HT-29 (cell line): ENCODE measurements at places on chromosomes 13 and 19.

DNA sequence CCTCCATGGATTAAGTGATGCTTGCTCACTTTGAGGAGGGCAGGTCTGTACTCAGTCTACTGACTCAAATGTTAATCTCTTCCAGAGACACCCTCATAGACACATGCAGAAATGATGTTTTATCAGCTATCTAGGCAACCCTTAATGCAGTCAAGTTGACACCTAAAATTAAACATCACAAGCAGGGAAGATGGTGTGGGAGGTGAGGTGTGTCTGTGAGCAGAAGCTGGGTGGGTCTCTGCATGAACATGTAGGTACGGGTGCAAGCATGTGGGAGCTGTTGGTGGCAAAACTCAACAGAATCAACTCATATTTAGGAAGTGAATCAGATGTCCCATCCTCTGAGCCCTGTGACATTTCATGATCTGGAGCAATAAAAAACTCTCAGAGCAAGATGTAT is 249.2 kb upstream of the SGCG start:
- DNase-seq: no peak

GRCh38 chr13:44592216-44592847 is 16.2 kb upstream of the TSC22D1 start:
- no peak for DNase-seq

- DNase-seq: no peak
Measured at GRCh38 chr19:41425174-41426115, 1.7 kb downstream of the B3GNT8 start.

- no peak for DNase-seq
Measured at GRCh38 chr13:99505814-99506269, 4.6 kb downstream of the TM9SF2 start.
